ENCODE measurements at places on chromosomes 6 and 20. TPM values are rescaled to one million over a fixed set of nuclear protein-coding genes. Genes with fewer than 3 reads are reported as not detected.

DNA sequence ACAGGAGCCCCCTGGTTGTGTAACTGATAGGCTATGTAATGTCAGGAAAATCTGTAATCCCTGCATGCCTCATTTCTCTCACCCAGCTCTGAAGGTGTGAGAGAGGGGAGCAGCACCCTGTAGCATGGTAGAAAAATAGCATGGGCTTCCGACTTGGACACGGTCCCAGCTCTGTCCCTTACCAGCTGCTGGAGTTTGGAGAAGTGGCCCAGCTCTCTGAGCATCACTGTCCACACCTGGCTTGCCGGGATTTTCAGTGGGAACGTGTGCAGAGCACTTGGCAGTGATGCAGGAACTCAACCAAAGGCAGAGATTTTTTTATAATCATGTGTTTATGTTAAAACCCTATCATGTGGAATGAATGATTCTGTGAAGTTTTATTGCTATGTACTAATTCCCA lies 34.6 kb downstream of the STK35 start:
- no peaks in the 10 kb centered on the region for H3K36me3 ChIP-seq
- H3K27me3 ChIP-seq = no peaks in the 10 kb centered on the region
- no peak overlapping the region for H3K27ac ChIP-seq
- no peak for DNase-seq
- H3K4me3 ChIP-seq = no peak overlapping the region

The PSORS1C1 gene
- total RNA-seq = 2.2 TPM

The MAS1 gene
- not detected for total RNA-seq

DNA sequence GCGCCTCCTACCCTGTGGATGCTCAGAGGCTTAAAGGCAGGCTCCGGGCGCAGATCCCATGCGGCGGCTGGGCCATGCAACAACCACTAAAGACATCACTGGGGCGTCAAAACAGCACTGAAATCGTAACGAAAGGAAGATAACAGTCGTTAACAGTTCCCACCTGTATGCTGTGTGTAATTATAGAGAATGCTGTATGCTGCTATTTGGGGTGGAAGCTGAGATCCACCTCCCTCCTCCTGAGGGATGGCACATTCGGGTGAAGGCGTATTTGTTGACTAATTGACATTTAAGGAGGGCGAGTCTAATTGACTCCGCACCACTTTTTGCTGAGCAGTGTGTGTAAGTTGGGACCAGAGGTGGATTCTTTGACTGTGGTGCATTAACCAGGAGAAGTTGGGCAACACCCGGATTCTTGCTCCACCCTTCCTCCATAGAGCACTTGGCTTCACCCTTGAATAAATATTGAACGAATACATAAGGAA lies 687 bp downstream of the SLC35A1 start:
- H3K36me3 ChIP-seq = no peaks in the 10 kb centered on the region
- peak overlapping the region; percentile 97 for H3K27ac ChIP-seq
- no peaks in the 10 kb centered on the region for H3K27me3 ChIP-seq

DNA sequence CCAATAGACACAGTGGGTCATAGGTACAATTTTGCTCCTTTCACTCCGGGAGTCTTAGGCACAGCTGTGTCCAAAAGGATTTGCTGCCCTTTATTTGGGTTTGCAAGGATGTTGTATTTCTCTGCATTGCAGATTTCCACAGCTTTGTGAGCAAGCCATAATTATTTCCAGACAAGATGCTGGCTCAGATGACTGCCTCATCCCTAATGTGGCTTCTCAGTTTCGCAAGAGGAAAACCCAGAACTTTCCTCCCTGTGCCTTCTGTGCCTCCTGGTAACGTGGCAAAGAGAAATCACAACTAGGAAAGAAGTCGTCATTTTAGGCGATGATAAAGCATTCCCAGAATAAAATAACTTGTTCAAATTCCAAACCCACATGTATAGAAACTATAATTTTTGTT lies 33.7 kb downstream of the FAM50B start:
- H3K36me3 ChIP-seq = no peaks in the 10 kb centered on the region
- no peak for DNase-seq
- no peak overlapping the region for H3K27ac ChIP-seq
- no peak overlapping the region for H3K4me3 ChIP-seq
- H3K27me3 ChIP-seq = no peaks in the 10 kb centered on the region

The OTOR gene
- not detected for total RNA-seq
